ENCODE measurements at places on chromosomes 12 and 14. TPM values are rescaled to one million over a fixed set of nuclear protein-coding genes. Genes with fewer than 3 reads are reported as not detected.

The DEPDC4 gene
- 2.1 TPM for total RNA-seq

The AMHR2 gene
- not detected for total RNA-seq

The LRRK2 gene
- not detected for total RNA-seq

The SDR9C7 gene
- total RNA-seq, result not detected

The CDC42BPB gene
- total RNA-seq, result 1.0 TPM

The PRPH gene
- total RNA-seq, result not detected

The CBLN3 gene
- 5.5 TPM for total RNA-seq
